ENCODE measurements at places on chromosomes 1 and 21.

DNA sequence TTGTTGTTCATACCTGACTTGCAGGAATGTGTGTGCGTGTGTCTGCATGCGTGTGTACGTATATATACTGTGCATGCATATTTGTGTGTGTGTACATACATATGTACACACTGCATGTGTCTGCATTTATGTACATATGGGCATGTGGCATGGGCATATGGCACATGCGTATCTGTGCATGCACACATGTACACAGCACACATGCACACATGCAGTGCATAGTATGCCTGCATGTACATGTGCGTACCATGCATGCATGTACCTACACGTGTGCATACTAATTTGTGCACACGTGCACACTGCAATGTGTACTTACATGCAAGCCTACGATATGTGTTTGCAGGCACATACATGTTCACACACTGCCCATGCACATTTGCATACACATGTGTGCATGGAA is 43.9 kb downstream of the GALNT2 start:
- no peak for DNase-seq
- peak overlapping the region; percentile 45 for H3K27ac ChIP-seq
- H3K36me3 ChIP-seq, result peaks cover 30% of the 10 kb centered on the region

DNA sequence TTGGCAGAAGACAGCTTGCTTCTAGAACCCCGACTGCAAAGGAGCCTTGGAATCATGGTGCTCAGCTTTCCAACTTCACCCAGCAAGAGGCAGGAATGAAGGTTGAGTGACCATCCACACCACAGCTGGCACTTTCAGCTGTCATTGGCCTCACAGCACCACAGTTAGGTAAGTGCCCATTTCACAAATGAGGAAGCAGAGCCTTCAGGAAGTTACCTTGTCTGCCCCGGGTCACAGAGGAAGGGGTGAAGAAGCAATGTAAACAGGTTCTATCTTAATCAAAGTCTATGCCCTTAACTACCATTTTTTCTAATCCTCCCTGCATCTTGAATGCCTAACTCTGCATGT is 156.0 kb downstream of the GLUL start:
- H3K27ac ChIP-seq, result no peak overlapping the region
- H3K4me3 ChIP-seq, result no peak overlapping the region
- no peaks in the 10 kb centered on the region for H3K27me3 ChIP-seq
- H3K4me1 ChIP-seq, result peaks cover 9% of the 10 kb centered on the region

GRCh38 chr21:38531591-38531990 is 33.3 kb upstream of the ERG start:
- no peak overlapping the region for H3K4me3 ChIP-seq
- no peaks in the 10 kb centered on the region for H3K4me1 ChIP-seq
- no peaks in the 10 kb centered on the region for H3K36me3 ChIP-seq
- no peak overlapping the region for H3K27ac ChIP-seq

GRCh38 chr1:58487002-58487401 is 59.5 kb downstream of the OMA1 start:
- H3K4me3 ChIP-seq, result no peak overlapping the region
- peak; percentile 15 for DNase-seq
- peaks cover 22% of the 10 kb centered on the region for H3K36me3 ChIP-seq
- no peaks in the 10 kb centered on the region for H3K27me3 ChIP-seq
- no peak overlapping the region for H3K27ac ChIP-seq

DNA sequence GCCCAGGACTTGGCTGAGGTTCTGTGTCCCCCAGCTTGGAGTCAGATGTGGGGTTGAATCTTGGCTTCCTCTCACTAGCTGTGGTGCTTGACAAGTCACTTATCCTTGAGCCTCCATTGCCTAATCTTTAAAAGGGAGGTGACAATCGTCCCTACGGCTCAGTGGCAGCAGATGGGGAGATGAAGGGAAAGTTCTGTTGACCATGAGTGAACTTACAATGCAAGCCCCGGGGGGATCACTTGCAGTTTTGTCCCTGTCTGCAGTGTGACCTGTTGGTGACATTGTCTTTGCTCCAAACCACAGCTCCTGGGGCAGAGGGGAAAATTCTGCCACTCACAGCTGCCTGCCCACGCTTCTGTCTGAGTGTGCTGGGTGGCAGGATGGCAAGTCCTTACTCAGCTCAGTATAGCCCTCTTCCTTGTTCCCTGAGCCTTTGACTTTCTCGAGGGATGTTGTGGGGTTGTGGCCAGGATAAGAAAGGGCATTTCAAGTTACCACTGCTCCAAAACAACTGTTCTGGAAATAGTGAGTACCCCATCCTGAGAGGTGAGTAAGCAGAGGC is 1.7 kb downstream of the PCSK9 start:
- H3K36me3 ChIP-seq, result no peaks in the 10 kb centered on the region
- peaks cover 40% of the 10 kb centered on the region for H3K27me3 ChIP-seq
- DNase-seq, result no peak
- H3K4me3 ChIP-seq, result no peak overlapping the region

GRCh38 chr1:81183553-81183952 is 617.2 kb upstream of the ADGRL2 start:
- H3K36me3 ChIP-seq, result no peaks in the 10 kb centered on the region
- H3K4me3 ChIP-seq, result no peak overlapping the region
- no peak overlapping the region for H3K27ac ChIP-seq

DNA sequence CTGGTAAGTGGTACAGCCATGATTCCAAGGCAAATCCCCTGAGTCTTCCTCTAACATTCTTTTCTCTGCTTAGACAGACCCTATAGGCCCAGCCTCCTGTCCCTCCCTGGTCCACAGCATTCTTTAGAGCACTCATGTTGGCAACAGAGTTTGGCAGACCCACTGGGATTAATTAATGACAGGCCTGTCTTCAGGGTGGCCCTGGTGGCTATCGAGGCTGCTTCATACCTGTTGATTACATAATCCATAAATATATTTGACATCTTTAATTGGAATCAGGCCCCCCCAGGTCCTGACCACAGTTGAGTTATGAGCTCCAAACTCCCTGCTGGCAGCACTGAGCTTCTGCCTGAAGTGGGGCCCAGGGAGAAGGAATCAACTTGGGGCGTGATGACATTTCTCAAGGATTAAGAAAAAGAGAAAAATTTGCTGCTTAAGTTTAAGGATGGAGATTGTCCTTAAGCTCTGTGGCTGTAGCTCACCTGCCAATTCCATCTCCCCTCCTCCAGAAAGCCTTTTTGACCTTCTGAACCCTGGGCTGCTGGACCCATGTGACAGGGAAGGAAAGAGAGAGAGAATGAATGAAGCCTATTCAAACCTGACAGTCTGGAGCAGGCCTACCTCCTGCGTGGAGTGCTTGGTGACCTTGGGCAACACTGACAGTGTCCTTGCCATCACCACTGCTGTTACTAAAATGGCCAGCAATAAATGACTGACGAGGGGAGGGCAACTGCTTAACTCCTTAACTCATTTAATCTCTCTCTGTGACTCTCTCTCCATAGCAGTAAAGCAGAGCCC is 156.6 kb downstream of the TRABD2B start:
- no peak overlapping the region for H3K4me3 ChIP-seq
- no peak for DNase-seq
- peaks cover 10% of the 10 kb centered on the region for H3K27me3 ChIP-seq
- no peaks in the 10 kb centered on the region for H3K4me1 ChIP-seq
- H3K36me3 ChIP-seq, result no peaks in the 10 kb centered on the region
- no peak overlapping the region for H3K27ac ChIP-seq

DNA sequence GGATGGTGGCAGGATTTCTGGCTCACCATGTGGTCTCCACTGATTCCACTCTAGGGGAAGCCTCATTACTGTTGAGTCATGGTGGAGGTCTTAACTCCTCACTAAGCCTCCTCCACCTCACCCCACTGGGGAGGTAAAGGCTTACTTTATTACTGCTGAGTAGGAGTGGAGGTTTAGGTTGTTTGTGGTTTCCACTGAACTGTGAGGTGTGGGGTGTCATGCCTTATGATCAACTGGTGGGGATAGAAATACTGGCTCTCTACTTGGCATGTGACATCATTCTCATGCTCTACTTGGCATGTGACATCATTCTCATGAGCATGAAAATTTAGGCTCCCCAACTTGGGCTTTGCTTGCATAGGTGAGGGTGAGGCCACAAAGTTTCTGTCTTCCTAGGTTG is 35.6 kb downstream of the COL6A1 start:
- peak; percentile 7 for DNase-seq
- peaks cover 44% of the 10 kb centered on the region for H3K27me3 ChIP-seq
- H3K36me3 ChIP-seq, result no peaks in the 10 kb centered on the region
- H3K4me3 ChIP-seq, result no peak overlapping the region

DNA sequence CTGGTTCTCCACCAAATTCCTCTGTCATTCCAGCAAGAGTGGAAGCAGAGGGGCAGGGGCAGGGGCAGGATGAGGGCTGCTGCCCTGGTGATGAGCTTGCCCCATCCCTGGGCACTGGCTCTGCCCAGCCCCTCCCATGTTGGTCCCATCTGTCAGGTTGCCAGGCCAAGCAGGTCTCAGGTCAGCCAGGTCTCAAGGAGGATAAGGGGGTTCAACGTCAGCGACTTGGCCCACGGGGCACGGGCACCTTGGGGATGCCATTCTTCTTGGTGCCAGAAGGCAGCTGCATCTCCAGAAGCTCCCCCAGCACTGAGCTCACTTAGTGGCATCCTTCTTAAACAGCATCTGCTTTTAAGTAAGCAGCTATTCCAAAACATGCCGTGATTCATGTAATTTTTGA is 133.1 kb downstream of the AJAP1 start:
- peaks cover 6% of the 10 kb centered on the region for H3K27me3 ChIP-seq
- H3K4me1 ChIP-seq, result no peaks in the 10 kb centered on the region
- no peak overlapping the region for H3K27ac ChIP-seq
- H3K4me3 ChIP-seq, result no peak overlapping the region

DNA sequence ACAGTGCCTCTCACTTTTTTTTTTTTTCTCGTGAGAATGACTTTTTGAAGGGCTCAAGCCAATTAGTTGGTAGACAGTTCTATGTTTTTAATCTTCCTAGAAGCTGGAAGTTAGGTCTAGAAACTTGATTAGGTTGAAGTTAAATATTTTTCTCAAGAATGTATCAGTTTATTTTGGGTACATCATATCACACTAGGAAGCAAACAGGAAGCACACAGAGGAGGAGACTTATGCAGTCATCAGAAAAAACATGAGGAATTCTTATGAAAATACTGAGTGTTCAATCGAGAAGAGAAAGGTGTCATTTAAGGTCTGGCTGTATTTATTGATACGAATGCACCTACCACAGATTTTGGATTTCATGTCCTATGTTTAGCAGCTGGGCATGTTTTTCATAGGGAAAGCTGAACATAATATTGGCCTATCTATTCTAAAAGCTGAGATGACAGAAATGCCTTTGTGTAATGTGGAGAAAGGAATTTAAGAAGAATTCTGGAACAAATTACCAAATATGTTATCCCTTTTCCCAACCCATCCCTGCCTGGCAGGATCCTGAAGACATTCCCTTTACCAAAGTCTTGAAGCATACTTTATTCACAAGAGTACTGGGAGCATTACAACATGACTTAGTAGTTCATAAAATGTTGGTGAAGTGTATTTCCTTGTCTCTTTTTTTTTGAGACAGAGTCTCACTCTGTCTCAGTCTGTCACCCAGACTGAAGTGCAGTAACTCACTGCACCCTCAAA is 17.5 kb upstream of the ZFP69B start:
- H3K36me3 ChIP-seq, result peaks cover 2% of the 10 kb centered on the region
- H3K4me1 ChIP-seq, result no peaks in the 10 kb centered on the region
- DNase-seq, result no peak
- no peaks in the 10 kb centered on the region for H3K27me3 ChIP-seq
- H3K4me3 ChIP-seq, result no peak overlapping the region
- H3K27ac ChIP-seq, result no peak overlapping the region

- H3K27me3 ChIP-seq, result no peaks in the 10 kb centered on the region
- H3K4me3 ChIP-seq, result no peak overlapping the region
- no peak overlapping the region for H3K27ac ChIP-seq
- no peaks in the 10 kb centered on the region for H3K36me3 ChIP-seq
- no peak for DNase-seq
- H3K4me1 ChIP-seq, result no peaks in the 10 kb centered on the region
Measured at GRCh38 chr1:90387805-90388204, 329.3 kb downstream of the BARHL2 start.

- DNase-seq, result no peak
- no peaks in the 10 kb centered on the region for H3K36me3 ChIP-seq
- H3K4me1 ChIP-seq, result no peaks in the 10 kb centered on the region
- H3K27me3 ChIP-seq, result peaks cover 15% of the 10 kb centered on the region
Measured at GRCh38 chr1:112309499-112309898, 86.5 kb upstream of the CTTNBP2NL start.

DNA sequence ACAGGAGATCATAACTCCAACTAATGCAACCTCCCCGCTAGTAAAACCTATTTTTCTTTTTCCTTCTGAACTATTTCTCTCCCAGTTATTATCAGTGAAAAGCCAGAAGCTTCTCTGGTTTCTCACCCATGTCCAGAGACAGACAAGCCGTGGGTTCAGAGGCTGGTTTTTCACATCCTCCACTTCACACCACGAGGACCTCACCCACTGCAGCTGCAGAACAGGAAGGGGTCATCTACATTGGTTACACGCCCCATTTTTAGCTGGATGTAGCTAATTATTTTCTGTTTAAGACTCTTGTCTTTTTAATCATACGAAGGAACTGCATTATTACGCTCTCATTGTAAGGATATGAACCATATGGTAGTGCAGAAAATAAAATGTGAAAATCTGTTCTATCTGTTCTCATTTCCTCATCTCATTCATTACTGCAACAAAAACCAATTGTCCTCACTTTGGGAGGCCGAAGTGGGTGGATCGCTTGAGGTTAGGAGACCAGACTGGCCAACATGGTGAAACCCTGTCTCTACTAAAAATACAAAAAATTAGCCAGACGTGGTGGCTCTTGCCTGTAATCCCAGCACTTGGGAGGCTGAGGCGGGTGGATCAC is 39.1 kb upstream of the CLDN14 start:
- no peak overlapping the region for H3K4me3 ChIP-seq
- no peak overlapping the region for H3K27ac ChIP-seq
- no peaks in the 10 kb centered on the region for H3K36me3 ChIP-seq
- no peaks in the 10 kb centered on the region for H3K4me1 ChIP-seq

DNA sequence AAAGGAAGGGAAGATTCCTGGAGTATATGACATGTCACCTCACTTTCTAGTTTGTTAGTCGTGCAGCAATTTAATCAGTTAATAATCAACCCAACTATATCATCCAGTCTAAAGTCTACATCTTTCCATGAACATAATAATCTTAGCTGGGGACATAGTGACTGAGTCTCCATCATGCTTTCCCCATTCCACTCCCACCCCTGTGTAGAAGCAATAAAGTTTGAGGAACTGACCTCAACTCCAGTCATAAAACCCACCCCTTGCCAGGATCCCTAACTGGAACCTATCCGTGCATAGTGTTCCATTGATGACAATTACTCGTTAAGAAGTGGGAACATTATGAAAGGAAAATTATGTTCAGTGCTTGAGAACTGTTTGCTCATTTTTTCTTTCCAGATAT is 48.9 kb upstream of the MROH9 start:
- H3K4me1 ChIP-seq, result no peaks in the 10 kb centered on the region
- no peak overlapping the region for H3K4me3 ChIP-seq
- H3K36me3 ChIP-seq, result no peaks in the 10 kb centered on the region
- DNase-seq, result no peak

DNA sequence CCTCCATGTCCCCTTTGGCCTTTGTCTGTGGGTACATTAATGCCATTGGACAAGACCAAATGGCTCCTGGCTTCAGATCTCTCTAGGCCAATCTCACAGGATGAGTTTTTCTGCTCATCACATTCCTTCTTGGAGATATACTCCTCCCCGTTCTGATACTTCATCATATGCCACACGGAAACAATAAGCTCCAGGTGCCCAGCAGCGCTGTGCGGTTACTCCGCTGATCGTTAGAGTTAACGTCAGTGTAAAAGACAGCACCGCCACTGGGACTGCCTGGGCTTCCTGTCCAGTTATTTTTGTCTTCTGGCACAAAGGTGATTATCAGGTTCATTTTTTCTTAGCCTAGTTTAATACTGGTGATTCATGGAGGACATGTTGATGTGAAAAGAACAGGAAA is 22.5 kb downstream of the CACHD1 start:
- peaks cover 18% of the 10 kb centered on the region for H3K4me1 ChIP-seq
- H3K27me3 ChIP-seq, result no peaks in the 10 kb centered on the region
- no peak overlapping the region for H3K4me3 ChIP-seq
- no peak for DNase-seq

Data from activated CD8-positive, alpha-beta T cell treated with anti-CD3 and anti-CD28 coated beads for 36 hours (primary cell).